B cell (primary cell): ENCODE measurements at places on chromosomes 1 and 21. TPM values are rescaled to one million over a fixed set of nuclear protein-coding genes. Genes with fewer than 3 reads are reported as not detected.
A peak's percentile ranks its signal among the peaks of the same experiment; 100 is the strongest.

Gene CA14
- total RNA-seq, result not detected in 2 replicates

Gene VASH2
- not detected in 2 replicates for total RNA-seq

Gene PRAMEF14
- not detected in 2 replicates for total RNA-seq

DNA sequence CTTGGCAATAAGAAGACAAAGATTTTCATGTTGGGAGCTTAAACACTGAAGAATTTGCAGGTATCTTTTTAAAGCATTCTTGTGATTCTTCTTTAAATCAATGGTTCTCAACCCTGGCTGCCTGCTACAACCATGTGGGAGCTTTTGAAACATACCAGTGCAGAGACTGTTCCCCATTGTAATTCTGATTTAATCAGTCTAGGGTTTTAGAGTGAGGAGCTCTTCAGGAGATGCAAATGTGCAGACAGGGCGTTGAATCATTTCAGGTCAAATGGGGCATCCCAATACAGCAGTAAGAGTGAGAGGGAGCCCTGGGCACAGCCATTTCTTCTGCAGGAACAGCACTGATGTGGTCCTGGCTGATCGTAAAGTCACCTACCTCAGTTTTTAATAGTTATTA, 24.3 kb downstream of the KCNJ6 start:
- DNase-seq, result no peak

DNA sequence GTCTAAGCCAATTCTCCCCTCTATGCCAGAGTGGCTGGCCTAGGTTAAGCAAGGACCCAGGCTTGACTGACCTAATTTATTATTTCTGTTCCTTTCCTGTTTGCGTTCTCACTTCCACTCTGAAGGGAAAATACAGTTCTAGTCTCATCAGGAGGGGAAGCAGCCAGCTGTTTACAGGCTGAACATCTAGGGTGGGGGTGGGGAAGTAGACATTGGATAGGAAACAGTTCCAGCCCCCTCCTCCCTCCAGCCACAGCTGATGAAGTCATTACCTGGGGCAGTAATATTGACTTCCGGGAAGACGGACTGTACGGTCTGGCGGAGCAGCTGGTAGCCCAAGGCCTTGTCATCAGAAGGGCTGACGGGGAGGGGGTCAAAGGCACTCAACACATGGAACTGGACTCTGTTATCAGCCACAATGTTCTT, 17.6 kb downstream of the PM20D1 start:
- no peak for DNase-seq

GRCh38 chr1:11373895-11374747, 101.1 kb downstream of the UBIAD1 start:
- DNase-seq, result no peak

GRCh38 chr1:14513111-14513510, 85.4 kb upstream of the KAZN start:
- no peak for DNase-seq

- DNase-seq, result peak; percentile 41
Measured at GRCh38 chr21:14864211-14865021, 200.4 kb downstream of the NRIP1 start.

DNA sequence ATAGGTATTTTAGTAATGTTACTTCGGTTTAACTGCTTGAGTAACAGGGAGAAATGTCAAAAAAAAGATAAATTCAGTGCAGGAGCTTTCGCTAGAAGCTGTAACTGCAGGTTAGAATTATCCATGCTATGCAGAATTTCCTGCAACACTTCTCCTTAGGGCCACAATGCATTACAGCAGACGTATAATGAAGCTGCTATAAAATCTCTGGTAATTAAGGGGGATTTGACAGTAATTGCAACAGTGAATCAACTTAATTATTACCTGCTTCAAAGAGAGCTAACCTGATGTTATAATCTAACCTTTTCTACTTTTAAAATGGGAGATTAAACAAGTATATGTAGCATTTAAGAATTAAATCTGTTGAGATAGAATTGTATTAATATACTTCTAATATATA, 92.6 kb downstream of the ATG4C start:
- no peak for DNase-seq

GRCh38 chr1:244980605-244981004, 116.3 kb upstream of the HNRNPU start:
- DNase-seq, result no peak

DNA sequence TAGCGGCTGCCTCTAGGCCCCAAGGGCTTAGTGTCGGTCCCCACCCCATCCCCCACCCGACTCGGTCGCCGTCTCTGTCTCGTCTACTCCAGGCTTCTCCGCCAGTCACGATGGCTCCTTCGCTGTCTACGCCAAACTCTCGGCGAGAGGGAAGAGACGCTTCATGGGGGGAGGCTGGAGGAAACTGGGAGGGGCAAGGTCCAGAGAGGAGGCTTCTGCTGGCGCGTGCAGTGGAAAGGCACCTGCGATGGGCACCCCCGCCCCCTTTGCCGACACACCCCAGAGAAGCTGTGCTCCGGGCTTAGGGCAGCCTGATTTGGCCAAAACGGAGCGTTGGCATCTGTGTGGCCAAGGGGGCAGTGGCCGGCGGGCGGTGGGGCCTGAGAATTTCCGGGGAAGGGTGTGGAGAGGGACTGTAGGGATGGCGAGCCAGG, 1.2 kb upstream of the CSMD2 start:
- no peak for DNase-seq

GRCh38 chr1:91851130-91852010, 34.6 kb downstream of the TGFBR3 start:
- no peak for DNase-seq

- DNase-seq, result no peak
Measured at GRCh38 chr1:52613636-52614373, 11.6 kb downstream of the GPX7 start.

DNA sequence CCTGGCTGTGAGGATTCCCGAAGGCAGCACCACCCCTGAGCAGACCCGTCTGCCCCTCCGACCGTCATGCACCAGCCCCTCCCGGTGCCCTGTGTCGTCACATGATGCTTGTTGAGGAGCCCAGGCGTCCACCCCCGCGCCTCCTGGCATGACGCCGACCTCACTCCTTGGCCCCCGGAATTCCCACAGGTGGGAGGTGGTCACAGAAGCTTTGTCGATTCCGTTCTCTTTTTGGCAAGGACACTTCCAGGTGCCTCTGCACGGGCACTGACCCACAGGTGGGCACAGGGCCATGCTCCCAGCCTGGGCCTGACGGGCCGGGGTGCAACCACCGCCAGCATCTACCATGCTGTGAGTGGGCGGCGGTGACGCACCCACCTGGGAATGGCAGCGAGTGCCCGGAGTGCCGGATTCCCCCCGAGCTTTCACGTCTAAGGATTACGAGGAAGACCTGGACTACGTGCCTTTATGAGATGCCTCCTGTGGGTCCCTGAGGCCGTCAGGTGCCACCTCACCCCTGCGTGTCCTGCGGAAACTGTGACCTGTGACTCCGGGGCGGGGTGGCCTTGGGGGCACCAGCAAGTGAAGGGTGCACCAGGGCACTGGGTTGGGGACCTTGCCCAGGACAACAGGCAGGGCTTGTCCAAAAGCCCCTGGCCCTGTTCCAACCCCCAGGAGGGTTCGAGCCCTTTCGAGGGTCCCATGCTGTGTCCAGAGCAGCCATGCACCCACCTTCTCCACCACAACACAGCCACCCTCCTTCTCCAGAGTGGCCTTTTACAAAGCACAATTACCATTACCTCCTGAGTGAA, 31.4 kb upstream of the COL6A1 start:
- DNase-seq, result no peak

DNA sequence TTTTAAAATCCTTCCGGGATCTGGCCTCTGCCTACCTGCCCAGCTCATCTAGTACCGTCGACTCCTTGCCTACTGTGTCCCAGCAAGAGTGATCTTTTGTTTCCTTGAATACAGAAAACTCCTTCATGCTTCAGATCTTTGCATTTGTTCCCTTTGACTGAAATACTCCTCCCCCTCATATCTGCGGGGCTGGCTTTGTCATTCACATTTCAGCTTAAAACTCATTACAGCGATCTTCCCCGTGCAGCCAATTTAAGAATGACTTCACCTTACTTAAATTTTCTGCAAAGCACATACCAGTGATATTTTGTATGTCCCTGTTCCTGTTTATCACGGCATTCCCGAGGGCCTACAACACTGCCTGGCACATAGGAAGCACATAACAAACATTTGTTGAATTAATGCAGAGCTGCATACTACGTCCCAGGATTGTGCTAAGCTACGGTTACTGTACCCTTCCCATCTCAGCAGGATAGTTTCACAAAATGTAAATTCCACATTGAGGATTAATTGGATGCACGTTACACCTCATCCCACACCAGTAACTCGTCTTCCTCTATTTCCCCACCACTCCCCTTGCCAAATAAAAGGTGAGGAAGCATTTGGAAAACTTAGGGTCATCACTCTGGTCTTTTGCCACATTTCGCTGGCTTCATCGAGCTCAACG, 837 bp upstream of the DESI2 start:
- no peak for DNase-seq

GRCh38 chr1:67830928-67831830, 2.1 kb downstream of the GNG12 start:
- DNase-seq, result no peak

- DNase-seq, result no peak
Measured at GRCh38 chr1:30636621-30637020, 86.8 kb downstream of the MATN1 start.

DNA sequence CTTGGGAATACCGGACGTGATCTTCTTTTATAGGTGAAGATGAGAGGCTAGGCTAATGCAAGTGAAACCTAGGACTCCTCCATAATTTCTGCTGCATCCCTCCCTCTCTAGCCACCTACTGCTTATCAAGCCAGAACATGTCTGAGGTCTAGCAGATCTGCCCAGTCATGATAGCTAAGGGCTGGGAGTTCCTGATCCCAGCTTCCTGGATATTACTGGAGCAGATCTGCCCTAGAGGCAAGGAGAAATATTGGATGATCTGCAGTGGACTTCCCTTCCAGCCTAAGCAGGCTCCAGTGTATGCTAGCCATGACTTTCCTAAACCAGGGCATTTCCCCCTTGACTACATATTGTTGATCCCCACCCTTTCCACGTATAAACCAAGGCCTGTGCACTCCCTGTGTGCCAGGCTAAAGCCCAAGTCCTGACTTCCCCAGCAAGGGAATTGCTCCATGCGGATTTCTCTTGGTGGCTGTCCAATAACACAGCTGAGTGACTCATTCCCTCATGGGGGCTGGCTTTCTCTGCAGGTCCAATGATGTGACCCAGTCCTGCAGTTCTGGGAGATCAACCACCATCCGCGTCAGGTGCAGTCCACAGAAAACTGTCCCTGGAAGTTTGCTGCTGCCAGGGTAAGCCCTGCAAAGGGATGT, 15.5 kb upstream of the SARS1 start:
- DNase-seq, result no peak

DNA sequence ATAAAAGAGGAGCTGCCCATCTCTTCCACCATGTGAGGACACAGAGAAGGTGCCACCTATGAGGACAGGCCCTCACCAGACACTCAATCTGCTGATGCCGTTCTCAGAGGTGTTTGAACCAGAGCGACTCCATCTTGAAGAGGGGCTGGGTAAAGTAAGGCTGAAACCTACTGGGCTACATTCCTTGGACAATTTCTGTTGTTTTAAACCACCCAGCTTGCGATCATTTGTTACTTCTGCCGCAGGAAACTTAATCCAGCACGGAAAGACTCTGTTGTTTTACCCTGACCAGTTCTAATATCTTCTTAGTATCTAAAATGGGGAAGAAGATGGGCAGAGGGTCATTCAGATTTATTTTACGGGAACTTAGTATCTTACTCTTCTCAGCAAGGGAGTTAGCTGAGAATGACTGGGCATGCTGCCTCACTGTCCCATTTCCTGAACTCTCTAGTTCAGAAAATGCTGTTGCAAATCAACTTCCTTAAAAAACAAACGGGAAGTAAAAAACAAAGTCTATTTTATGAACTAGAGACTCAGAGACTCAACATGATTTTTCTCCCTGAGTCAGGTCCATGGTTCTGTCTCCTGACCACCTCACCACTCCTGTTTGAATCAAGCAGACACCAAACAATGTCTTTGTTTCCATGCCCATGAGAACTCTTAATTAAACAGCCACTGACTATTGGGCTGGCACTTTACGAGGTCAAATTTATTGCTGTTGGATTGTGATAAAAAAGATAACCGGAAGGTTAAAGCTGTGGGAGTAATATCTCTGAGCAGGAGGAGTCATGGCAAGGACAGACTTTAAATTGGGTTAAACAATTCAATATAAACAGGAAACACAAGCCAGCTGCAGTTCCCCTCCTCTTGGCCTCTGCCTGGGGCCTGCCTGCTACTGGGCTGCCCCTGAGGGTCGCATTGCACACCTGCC, 23.8 kb upstream of the IFNAR1 start:
- DNase-seq, result peak; percentile 59

- DNase-seq, result no peak
Measured at GRCh38 chr21:28444557-28444956, 548.1 kb downstream of the LTN1 start.

DNA sequence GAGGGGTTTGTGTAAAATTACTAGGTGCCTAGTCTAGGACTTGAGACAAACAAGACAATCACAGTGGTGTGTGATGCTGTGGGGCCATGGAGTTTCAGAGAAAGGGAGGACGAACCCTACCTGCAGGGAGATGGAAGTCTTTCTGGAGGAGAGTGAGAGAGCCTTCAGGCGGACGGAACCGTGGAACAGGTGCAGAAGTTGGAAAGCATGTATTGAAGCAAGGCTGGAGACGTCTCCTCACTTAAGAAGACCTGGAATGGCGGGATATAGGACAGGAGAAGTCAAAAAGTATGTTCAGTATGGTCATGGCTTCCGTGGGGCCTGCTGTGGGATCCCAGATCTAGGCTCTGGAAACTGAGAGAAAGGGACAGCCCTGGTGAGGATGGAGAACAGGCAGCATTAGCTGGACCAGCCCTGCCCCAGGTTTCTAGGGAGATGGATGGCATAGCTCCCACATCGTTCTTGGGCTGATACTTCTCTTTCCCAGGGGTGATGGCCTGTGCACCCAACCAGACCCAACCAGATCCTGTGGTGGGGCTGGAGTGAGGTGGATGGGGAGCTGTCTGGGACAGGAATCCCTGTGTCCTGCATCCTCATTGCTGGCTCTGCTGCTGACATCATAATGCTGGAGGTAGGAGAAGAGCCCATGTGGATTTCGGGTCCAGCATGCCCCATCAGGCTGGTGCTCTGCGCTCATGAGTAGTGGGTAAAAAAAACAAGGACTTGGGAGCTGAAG, 15.0 kb upstream of the LRP8 start:
- DNase-seq, result no peak

DNA sequence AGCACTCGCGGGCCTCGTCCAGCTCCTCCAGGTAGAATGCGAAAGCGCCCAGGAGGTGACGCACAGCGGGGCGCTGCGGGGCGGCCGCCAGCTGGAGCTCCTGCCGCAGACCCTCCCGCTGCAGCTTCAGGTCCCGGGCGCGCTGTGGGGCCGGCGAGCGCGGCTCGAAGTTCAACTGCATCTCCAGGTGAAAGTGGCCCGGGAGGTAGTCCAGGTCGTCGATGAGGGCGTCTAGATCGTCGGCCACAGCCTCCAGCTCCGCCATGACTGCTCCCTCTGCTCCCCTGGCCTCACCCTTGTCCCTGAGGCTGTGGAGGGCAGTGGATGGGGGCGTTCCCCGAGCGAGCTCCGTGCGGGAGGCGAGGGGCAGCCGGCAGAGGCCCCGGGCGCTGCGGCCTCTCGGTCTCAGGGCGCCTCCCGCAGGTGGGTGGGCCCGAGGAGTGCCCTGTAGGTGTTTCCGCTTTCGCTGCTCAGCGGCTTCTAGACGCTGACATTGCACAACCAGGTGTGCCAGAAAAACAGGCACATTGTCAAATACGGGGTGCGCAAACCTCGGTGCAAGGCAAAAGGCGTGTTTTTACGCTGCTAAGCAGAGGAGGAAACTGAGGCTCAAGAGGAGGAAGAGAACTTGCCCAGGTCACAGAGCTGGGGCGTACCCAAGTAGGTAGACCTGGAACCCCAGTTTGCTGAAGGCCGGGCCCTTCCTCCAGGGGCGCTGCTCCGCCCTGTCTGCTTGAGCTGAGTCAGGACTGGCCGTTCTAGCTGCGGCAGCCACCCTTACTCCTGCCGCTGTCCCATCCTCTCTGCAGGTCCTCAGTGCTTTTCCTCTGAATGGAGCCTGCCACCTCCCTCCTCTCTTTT, at the start of gene TTC22:
TSS of gene TTC22 (minus strand) at position 425 of the 861 bp plus-strand sequence. CDS start at position 265, 160 bp downstream.
- DNase-seq, result peak; percentile 81
